ENCODE measurements at places on chromosomes 7 and 10.

- peak; percentile 57 for DNase-seq
Observed at GRCh38 chr10:70603449-70603801, 884 bp upstream of the PRF1 start.

DNA sequence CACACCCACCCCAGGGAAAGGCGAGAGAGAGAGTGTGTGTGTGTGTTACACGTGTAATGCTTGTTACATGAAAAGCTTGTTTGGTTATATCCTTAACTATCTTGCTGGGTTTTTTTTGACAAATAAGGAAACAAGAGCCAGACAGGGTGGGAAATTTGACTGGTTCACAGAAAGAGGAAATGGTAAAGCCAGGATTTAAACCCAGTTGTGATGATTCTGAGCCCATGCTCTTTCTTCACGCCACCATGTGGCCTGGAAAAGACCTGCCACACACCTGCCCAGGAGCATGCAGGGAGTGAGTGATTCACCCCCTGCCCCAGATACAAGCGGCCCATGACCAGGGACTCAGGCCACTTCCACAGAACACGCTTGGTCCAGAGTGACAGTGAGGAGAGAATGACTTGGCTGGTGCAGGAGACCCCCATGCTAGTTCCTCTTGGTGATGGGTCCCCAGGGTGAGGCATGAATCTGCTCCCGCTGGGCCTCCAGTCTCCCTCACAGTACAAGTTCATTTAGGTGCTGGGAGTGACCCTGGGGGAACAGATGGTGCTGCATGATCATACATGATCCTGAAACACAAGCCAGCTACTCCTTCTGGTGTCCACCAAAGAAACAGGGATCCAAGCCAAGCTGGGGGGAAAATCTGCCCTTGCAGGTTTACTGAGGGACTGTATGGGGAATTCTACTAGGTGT is 21.0 kb upstream of the EIF5AL1 start:
- DNase-seq, result no peak

GRCh38 chr10:132705173-132705572 is 80.8 kb downstream of the NKX6-2 start:
- no peak for DNase-seq

DNA sequence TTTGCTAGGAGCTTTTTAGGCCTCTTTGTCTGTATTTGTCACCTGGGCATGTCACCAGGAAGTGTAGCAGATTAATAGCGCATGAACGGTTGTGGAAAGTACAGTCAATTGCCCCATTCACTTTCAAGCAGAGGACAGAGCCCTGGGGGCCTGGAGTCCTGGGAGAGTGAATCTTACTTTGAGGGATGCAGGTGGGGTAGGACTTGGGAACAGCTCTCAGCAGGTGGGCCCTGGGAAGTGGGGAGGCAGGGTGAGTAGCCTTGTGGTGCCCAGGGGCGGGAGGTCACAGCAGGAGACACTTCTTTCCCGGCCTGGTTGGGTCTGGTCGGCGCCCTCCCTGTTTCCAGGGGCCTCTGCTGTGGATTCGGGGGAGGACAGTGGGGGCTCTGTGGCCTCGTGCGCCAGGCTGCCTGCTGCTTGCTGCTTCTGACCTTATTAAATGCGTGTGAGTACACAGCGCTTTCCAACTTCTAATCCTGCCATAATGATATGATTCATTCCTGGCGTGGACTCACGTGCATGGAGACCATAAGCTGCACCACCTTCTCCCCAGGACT is 51.6 kb upstream of the AQP1 start:
- no peak for DNase-seq

DNA sequence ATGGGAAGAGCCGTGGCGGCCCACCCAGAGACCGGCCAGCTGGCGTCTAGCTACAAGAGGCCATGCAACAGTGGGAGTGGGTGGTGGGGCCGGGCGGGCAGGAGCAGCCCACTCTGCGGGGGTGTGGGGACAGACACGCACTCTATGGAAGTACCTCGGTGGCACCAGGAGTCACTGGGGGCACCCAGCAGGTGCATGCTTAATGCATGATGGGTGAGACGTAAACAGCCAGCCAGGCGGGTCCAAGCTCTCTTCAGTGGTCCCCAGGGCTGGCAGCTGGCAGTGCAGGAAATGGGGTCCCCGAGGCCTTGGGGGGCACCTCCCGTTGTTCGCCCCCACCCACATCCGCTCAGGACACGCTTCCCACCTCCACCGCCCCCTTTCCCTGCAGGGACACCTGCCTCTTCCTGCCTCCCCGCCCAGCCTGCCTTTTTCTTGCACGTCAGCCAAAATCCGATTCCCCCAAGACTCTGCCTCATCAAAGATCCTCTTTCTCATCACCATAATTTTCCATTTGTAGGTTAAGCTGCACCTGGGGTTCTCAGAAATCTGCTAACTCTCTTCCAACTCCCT is 22.6 kb upstream of the PSMG3 start:
- DNase-seq, result no peak

GRCh38 chr7:134669845-134670373 is 23.3 kb downstream of the BPGM start:
- DNase-seq, result peak; percentile 88

GRCh38 chr10:76114581-76115001 is 683.2 kb downstream of the LRMDA start:
- no peak for DNase-seq

DNA sequence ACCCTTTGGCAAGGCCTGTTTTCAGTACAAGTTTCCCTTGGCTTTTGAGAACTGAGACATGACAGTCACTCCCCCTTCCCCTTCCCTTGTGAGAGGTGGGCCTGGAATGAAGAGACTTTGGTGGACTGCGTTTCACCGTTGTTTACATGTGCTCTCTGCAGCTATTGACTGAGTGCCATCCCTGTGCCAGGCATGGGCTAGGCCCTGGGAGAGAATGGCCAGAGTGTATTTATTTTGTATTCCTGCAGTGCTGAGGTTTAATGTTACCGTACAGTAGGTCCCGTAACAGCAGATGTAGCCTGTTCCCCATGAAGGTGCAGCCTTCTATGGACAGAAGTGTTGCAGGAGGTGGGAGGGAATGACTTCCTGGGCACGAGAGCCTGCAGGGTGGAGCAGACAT is 50.0 kb downstream of the TACR2 start:
- no peak for DNase-seq

GRCh38 chr10:50832171-50832751 is 53.2 kb downstream of the A1CF start:
- no peak for DNase-seq

DNA sequence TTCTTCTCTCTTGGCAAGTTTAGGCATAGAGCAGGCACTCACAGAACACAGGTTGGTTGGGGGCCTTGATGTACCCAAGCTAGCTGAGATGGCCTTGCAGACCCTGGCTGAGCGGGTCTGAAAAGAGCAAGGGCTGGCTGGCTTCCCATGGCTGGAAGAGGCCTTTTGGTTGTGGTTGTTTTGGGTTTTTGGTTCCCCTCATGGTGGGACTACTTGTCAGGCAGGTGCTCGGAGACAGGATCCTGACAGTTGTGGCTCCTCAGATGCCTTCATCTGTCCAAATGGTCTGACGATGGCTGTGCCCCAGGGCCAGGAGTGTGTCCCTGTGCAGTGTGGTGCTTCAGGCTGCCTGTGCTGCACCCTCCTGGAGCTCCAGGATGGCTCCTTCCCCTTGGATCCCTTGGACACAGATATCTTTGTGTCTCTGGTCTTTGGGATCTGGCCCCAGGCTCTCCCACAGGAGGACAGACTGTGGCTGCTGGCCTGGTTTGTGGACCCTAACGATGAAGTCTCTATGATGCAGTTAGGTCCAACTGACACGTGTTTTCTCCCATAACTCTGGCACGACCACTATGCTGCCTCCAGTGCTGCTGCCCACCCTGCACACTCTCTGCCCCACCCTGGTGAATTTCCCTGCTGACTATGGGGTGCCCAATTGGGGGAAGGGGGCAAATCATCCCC is 321.5 kb upstream of the ZNF32 start:
- DNase-seq, result no peak

DNA sequence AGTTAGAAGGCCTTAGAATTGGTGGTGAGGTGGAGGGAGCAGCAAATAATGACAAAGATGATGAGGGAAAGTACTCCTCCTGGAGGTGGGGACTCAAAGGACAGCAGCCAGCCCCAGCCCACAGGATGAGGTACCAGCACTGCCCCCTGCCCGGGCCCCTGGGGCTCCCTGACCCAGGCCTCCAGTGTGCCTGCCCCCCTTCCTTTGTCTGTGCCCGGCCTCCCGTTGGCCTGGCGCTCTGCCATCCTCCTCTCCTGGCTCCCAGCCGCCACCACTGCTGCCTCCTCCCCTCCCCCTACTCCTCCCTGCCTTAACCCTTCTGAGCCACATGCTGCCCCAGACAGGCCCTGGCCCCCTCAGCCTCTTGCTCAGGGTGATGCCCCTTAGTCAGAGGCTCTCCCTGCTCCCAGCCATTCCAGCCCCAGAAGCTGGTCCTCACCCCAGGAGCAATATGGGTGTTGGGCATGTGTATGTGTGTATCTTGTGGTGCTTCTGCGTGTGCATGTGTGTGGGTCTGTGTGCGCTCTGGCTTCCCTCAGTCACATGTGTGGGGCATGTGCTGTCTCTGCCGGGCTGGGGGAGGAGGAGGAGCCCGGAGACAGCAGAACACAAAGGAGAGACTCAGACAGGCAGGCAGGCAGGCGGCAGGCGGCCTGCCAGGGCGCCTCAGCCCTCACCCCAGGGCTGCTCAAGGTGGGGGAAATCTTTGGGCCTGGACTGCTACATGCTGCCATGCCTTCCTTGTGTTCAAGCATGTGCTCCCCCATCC is 2.6 kb downstream of the LDB1 start:
- DNase-seq, result peak; percentile 67

DNA sequence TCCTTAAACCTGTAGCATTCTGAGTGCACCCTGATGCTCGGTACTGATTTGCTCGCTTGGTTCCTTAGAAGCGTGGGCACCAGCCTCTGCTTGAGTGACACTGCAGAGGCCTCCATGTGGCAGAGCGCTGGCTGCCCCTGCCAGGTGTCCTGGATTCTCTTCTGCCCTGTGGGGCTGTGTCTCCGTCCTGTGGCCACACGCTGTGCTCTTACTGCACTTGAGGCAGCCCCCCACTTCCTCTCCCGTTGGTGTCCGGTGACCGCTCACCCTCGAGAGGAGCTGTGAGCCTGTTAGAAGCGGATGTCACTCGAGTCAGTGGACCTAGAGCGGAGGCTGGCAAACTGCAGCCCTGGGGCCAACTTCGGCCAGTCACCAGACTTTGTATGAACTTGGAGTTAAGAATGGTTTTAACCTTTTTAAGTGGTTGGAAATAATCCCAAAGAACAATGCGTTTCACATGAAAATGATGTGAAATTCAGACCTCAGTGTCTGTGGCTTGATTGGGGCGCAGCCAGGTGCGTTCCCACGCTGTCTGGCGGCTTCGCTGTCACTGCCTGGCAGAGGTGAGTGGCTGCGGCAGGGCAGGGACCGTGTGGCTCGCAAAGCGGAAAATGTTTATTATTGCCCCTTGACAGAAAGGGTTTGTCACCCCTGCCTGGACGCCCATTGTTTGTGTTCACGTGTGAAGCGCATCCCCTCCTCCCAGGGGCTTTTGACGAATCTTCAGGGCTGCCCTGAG is 114.6 kb downstream of the CYTH3 start:
- DNase-seq, result no peak

GRCh38 chr10:130368761-130369560 is 232.8 kb downstream of the GLRX3 start:
- DNase-seq, result no peak

- no peak for DNase-seq
Observed at GRCh38 chr7:47537716-47538675, 43.9 kb downstream of the TNS3 start.

- no peak for DNase-seq
Observed at GRCh38 chr7:76280408-76280807, 22.1 kb upstream of the HSPB1 start.

- DNase-seq, result no peak
Observed at GRCh38 chr10:69860271-69860670, 58.6 kb downstream of the COL13A1 start.

GRCh38 chr10:132556994-132557441 is 19.4 kb downstream of the INPP5A start:
- no peak for DNase-seq

DNA sequence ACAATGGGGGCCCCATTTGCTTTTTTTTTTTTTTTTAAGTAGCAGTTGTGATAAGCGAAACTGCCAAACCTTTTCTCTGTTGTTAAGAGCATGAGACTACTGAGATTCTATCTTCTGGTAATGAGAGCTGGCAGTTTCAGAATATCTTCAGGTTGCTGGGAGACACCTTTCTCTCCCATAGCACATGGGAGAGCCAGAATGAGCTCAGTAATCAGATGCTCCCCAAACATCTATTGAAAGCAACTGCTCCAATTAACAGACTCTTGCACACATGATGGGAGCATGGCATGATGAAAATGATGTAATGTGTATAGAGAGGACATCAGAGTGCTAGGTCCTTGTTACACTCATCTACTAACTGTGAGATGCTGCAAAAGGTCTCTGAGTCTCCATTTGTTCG is 18.8 kb downstream of the MYO3A start:
- no peak for DNase-seq

Measured in CD4-positive, alpha-beta T cell treated with Interleukin-12 subunit alpha and Interleukin-12 subunit beta, for 1 hour (primary cell).